ENCODE measurements at places on chromosomes 2 and 18.

DNA sequence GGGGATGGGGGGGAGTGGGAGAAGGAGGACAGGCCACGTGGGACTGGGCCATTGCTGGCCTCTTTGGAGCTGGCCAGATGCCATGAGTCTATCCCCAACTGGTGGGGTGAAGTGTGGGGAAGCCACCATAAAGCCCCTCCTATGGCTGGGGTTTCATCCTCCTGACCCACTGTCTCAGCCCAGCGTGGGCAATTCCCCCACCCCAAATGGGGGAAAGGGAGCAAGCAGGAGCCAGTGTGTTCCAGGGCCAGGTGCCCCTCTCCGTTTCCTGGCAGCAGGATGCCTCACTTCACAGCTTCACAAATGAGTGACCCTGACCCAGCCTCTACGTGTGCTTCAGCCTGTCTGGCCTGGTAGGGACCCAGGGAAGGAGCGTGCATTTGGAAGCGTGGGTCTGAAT, 474.7 kb upstream of the HS6ST1 start:
- no peak for DNase-seq

DNA sequence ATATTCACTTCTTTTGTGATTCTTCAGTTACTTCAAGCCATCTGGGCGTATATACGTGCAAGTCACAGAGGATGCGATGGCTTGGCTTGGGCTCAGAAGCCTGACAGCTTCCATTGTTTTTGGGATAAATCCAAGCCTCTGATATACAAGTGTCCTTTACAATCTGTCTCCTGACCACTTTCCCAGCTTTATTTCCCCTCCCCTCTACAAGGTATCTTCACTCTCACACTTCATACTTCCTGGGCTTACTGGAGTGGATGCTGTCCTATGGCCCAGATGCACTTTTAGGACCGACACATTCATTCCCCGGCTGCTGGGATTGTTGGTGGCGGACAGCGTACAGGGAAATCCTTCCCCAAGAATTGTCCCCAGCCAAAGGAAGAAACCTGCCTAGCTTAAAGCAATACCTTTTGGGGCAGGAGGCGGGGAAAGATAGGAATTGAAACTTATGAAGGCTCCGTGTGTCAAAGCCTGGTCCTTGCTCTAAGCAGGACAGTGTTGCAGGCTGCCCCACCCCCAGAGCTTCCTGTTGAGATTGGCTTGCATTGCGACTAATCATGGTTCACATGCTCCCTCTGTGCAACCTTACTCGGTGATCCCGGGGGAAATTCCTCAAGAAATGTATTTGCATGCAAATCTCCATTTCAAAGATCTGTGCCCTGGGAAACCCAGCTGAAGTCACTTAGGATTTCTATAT, 802.9 kb upstream of the ID2 start:
- no peak for DNase-seq

DNA sequence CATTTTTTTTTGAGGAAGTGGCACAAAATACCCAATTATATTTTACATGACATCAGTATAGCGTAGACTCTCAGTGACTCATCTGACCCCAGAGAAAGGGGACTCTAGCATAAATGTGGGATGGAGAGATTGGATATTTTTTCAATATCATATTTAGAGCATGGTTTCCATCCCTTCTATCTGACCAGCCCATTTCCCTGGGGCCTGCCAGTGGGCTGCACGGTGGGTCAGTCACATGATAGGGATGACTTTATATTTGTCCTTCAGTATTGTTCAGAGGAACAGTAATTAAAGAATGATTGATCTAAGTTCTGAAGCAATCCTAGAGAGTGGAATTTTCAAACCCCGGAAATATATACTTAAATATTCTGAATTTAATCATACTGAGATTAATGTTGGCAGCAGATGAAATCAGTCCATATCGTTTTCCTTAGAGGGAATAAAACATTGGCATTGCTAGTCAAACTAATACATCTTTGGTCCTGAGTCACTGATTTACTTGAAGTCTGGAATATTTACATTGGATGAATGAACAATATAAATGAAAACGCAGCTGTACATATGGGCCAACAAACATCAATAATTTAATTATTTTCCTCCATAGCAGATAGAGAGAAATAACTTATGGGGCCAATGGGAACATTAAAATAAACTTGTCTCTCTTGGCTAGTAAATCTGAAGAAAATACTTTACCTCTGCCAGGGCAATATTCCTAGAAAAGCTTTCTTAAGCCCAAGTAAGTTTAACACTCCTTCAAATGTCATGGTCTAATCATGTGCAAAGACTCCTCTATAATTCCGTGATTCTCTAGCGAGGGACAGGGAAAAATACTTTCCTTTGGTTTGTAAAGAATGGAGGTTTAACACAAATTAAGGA, 563.6 kb upstream of the PKDCC start:
- no peak for DNase-seq

DNA sequence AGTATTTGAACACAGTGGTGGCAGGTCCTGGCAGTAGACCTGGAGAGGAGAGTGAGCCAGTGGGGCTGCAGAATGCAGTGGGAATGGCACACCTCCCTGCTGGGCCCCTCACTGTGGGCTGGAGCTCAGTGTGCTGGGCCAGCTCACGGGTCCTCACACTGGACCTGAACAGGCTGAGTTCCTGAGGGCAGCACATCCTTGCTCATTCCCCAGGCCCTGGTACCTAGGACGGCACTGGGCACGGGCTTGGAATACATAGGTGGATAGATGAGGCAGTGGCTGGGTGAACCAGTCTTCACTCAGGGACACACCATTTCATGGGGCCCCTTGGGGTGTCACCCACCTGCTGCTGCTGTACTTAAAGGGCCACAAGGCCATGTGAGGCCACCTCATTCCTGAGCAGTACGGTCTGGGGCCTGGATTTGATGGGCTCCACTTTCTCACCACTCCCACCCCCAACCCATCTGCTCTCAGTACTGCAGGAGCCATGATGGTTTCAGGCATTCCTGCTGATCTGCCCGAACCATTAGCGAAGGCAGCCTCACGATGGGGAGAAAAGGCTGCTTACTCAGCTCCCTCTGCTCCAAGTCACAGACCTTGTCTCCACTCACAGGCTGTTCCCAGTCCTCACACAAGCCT, 4.2 kb downstream of the TMEM177 start:
- DNase-seq = no peak

GRCh38 chr18:69397096-69397495, 3.6 kb upstream of the DOK6 start:
- DNase-seq = no peak

DNA sequence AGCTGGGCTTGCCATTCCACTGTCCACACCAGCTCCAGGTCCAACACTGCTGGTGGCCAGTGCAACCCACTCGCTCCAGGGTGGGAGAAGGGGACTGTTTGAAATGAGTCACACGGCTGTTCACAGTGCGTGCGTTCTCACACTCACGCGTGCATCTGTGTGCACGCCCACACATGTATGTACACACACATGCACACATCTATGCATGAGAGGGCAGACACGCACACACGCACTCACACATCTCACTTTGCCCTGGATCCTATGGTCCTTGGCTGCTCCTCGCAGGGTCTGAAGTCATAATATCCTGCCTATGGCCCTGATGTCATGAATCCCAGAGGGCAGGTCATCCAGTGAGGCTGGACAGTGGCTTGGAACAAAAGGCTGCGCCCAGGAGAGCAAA, 182.8 kb downstream of the EIPR1 start:
- no peak for DNase-seq

DNA sequence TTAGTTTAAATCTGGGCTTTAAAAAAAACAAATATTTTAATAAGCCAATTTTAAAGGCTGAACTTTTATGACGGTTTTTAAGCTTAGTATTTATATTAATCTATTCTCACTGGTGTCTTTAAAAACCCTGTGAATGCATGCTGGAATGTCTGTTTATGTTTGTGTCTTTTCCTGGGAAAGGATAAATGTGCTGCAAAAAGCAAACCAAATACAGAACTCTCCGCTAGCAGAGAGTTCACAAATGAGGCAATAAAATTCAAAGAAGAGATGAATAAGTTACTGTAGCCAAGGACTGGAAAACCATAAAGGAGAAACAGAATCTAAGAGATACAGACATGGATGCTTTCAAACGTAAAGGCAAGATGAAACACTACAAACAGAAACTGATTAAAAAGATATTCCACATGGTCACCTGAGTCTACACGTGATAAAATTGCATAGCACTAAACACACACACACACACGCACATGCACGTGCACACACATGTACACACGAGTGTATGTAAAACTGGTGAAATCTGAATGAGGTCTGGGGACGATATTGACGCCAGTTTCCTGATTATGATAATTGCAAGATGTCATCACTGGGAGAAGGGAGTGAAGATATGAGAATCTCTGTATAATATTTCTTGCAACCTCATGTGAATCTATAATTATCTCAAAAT, 4.5 kb downstream of the TWIST2 start:
- no peak for DNase-seq

- DNase-seq = no peak
Measured at GRCh38 chr2:203808046-203808750, 59.4 kb upstream of the CTLA4 start.

DNA sequence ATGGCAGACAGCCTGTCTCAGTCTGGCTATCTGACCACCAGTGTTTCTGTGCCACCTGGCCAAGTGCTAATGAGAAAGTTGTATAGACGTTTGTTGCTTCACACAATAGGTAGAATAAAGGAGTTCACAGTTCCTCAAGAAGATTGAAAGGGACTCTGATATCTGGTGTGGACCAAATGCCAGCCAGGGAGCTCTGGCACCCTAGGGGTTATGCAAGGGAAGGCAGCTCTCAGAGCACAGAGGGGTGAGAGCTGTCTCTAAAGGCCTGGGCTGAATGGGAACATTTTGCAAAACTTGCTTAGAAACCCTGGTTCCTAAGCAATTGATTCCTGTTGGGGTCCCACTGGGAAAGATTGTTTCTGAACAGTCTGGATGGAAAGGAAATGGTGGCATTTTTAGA, 553.8 kb downstream of the EPHA4 start:
- DNase-seq = no peak

DNA sequence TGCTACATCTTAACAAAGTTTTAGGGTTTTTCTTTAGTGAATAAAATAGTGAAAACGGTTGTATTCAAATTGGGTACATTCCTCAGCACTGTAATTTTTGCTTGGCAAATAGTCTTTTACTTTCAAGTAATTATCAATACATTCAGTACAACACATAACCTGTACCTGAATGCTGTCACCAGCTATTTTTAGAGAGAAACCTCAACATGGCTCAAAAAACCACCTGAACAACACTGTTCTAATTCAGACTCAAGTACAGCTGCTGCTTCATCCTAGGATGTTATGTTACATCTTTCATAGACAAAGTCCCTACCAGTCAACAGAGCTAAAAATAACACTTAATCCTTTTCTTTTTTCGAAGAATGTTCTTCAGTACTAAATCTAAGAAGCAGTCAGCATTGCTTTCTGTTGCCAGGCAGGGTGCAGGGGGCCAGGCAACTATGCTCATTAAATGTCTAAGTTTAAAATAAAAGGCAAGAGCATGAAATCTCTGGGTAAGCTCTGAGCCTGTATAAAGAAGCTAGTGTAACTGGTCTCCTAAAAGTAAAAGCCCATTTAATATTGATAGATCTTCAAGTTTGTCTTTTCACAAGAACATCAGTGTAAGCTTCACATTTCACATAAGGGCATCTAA, 20.5 kb downstream of the PDIA6 start:
- no peak for DNase-seq

Measured in CMK (cell line).